AG09319 (cell line): ENCODE measurements at places on chromosomes 2 and 18.

DNA sequence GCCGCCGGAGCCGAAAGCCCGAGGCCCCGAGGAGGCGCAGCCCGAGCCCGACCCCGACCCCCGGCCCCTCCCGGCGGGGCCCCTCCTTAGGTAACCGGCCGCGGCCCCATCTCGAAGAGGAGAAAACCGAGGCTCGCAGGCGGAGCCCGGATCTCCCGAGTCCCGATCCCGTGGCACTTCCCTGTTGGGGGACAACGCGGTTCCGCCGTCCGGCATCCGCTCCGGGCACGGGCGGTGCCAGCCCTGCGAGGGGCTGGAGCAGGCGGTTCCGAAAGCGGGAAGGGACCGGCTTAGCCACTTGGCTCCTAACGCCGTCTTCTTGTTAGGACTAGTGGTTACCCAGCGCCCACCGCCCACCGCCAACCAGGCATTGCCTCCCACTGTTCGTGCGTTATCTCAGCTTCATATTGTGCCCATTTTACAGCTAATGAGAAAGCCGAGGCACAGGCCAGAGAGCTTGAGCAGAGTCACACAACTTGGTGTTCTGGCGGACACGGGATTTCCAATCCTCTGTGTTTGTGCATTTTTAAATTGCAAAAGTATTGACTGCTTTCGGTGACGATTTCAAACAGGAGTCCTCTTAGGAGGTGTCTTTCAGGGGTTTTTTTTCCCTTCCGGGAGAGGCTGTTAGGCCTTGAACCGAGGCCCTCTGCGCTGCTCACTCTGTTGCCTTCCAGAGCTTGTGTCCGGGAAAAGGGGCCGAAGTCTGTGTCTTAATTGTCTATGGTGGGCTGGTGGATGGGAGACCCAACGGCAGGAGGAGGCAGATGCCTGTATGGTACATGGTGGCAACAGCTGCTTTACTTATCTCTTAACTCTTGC, 562 bp downstream of the CENPA start:
- no peak for DNase-seq

DNA sequence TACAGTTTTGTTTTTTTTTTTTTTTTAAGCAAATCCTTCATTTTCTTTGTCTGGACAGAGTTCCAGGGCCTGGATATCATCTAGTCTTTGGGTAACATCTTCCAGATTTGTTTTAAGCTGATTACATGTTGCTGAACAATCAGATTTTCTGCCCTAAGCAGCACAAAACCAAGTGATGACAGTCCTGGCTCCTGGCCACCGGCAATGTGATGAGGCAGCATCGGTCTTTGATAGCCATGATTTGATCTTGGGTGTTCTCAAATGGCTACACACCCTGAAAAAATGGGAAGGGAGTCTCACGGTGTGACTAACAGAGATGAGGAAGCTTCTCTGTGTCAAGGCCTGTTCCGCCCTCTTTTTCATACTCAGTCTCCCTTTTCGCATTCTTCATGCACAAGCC, 708.6 kb upstream of the ZEB2 start:
- peak; percentile 4 for DNase-seq

- DNase-seq, result no peak
Measured at GRCh38 chr18:57051657-57052044, 95.2 kb upstream of the BOD1L2 start.

- DNase-seq, result no peak
Measured at GRCh38 chr2:157460384-157460837, 16.5 kb upstream of the CYTIP start.

- no peak for DNase-seq
Measured at GRCh38 chr2:211928201-211928600, 610.4 kb downstream of the ERBB4 start.

DNA sequence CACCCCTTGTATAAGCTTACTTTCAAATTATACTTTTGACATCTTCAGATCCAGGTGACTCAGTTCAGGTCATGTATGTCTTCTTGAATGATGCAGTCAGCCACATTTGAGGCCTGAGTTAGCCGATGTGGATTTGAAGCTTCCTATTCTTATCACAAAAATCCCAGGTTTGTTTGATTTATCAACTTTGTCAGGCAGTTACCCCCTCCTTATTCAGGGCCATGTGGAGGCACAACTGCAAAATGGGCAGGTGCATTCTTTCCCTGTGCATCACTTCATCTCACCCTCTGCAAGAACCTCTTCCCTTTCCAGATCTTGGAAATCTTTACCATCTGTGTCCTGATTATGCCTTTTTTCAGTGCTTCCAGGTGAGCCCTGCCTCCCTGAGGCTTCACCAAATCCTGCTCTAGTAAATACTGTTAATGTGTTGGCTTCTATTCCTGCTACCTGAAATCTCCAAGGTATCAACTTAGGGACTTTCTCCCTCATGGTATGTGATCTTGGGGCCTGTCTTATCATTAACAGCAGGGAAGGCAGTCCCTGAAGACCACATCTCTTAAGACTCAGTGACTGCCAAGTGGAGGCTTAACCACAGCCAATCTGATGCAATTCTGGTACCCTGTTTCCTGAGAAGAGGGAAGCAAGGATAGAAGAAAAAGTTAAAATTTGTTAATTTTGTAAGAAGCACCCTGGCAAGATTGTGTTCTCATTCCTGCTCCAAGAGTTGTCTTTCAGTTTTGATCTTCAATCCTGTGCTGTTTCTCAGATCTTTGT, 9.4 kb upstream of the ARHGAP28 start:
- DNase-seq, result no peak

- peak; percentile 52 for DNase-seq
Measured at GRCh38 chr2:29580223-29580622, 341.2 kb downstream of the ALK start.

DNA sequence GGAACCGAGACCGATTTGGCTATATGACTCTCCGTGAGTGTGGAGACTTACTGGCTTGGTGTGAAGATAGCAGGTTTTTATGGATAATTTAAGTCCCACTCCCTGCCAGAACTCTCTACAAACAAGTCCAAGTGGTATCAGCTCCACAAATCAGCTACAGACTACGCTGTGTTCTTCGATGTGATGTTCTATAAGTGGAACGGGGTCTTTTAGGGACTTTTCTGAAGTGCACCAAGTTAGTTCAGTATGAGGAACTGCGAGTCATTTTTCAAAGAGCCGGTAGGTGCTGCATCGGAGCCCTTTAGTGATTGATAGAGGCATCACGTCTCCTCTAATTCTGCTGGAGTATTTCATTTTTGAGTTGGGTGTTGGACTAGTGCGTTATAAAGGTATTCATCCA, 107.1 kb downstream of the TSHZ1 start:
- DNase-seq, result no peak

GRCh38 chr2:179251870-179252269, 12.8 kb downstream of the SESTD1 start:
- no peak for DNase-seq

- DNase-seq, result no peak
Measured at GRCh38 chr2:241768251-241768711, 8.3 kb upstream of the GAL3ST2 start.

DNA sequence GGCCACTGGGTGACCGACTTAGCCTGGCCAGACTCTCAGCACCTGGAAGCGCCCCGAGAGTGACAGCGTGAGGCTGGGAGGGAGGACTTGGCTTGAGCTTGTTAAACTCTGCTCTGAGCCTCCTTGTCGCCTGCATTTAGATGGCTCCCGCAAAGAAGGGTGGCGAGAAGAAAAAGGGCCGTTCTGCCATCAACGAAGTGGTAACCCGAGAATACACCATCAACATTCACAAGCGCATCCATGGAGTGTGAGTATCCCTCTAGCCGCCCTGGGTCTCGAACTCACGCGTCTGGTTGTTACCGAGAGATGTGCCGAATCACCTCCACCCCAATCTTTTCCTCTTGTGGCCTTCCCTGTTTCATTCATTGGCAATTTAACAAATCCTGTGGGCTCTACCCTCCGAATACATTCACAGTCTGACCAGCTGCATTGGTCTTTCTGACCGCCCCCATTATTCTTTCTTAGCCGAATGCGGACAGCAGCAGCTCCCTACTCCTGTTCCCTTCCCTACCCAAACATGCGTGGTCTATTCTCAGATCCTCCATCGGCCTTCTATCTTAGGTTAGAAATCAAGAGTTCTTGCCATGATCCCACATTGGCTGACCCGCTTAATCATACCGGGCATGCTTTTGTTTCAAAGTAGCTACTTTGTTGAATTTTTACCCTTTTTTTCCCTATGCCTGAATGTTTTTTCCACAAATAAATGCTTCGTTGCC, 631 bp downstream of the RPL31 start:
- no peak for DNase-seq

DNA sequence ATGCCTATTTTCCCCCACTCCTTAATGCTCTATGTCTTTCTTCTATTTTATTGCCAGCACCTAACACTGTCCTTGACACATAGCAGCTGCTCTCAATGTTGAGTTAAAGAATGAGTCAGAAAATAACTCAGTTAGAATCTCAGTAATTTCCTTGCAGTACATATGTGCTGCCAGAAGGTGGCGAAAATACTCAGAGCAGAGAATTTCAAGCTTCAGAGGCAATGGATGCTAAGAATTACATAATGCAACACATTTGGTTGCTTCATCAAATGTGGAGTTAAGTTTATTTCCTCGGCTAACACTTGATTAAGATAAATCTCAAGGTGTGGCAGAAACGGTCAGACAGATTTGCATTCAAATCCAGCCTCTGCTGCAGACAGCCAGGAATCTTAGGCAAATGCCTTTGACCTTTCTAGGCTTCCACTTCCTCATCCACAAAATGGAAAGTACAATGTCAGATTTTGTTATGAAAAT, 105.6 kb downstream of the VSNL1 start:
- DNase-seq, result peak; percentile 57

- no peak for DNase-seq
Measured at GRCh38 chr2:27990030-27990590, 99.6 kb downstream of the BABAM2 start.

DNA sequence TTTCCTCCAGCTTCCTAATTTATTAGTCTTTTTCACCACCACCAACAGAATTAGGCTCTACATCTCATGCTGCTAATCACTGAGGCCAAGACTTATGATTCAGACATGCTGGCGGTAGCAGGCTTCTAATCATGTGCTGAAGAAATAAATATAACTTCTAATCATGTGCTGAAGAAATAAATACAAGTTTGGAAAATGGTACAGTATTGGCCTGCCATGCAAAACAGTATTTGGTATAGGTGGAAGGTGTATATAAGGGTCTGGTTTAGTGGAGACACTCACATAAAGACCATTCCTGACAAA, 240.7 kb downstream of the TGIF1 start:
- DNase-seq, result no peak

DNA sequence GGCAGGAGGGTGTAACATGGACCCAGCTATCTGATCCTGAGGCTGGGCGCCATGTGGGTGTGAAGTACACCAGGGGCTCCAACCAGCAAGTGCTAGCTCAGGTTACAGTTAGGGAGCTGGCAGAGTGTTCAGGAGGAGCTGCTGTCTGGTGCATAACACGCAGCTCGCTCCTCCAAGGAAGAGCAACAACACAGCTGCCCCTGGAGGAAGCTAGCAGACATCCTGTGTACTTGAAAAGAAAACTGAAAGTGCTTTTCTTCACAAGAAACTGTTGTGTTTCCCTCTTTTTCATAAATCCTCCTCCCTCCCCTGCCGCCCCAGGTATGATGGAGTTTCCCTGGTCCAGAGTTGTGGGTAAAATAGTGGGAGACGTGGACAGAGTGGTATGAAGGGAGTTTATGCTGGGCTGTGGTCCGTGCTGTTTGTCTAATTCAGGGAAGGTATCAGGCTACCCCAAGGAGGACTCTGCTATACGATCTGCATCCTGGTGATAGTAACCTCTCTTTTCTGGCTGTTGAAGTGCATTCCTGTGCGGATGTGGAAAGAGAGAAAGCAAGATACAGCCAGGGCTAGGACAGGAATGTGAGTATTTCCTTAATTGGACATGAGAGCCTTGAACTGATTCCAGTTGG, 6.1 kb upstream of the LBH start:
- no peak for DNase-seq

- DNase-seq, result no peak
Measured at GRCh38 chr2:9462886-9463697, 11.3 kb upstream of the IAH1 start.

DNA sequence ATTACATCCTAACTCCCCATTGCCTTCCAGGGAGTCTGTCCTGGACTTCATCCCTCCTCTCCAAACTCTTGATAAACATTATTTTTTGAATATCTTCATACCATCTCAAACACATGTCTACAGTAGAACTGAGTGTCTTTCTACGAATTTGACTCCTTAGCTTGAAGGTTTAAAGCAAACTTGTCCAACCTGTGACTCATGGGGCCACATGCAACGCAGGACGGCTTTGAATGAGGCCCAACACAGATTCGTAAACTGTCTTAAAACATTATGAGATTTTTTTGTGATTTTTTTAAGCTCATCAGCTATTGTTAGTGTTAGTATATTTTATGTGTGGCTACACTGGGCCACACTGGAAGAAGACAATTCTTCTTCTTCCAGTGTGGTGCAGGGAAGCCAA, 98.1 kb downstream of the PARD3B start:
- DNase-seq, result no peak

DNA sequence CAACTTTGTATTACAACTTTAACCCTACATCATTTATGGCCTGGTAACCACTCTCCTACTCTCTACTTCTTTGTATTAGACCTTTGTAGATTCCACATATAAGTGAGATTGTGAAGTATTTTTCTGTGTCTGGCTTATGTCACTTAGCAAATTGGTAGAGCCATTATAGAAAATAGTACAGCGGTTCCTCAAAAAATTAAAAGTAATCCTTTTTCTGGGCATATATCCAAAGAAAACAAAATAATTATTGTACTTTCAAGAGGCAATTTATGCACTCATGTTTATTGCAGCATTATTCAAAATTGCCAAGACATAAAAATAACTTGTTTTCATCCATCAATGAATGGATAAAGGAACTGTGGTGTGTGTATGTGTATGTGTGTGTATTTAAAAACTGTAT, 537.5 kb upstream of the FSIP2 start:
- DNase-seq, result no peak

- DNase-seq, result no peak
Measured at GRCh38 chr2:3553946-3554345, 4.2 kb downstream of the RNASEH1 start.

- no peak for DNase-seq
Measured at GRCh38 chr2:38794235-38794946, 16.4 kb downstream of the GEMIN6 start.

DNA sequence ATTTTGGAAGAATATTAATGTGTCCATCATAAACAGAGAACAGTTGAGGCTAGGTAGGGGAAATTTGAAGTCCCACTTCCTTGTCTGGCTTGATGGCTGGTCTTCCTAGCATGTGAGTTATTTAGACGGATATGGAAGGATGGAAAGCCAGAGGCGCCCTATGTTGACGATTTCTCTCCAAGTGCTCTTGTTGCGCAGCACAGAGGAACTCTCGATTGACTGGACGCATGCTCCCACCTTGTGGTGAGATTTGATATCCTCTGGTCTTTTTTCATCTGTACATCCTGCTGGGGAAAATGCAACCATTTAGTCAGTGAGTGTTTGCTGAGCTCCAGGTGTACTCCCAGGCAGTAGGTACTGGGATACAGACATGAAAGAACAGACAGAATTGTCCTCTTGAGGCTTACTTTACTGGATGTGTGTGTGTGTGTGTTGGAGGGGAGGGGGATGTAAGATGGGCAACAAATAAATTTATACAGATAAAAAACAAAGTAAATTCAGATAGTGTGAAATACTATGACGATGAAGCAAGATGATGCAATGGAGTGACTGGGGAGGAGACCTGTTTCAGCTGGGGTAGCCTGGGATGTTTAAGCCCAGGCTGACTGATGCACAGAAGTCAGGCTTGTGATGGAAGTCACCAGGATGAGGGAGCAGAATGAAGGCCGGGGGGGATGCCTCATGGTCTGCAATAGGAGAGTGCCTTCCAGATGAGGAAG, 137.2 kb downstream of the TRIM43 start:
- DNase-seq, result peak; percentile 72
